SW 1271 (cell line): ENCODE measurements at places on chromosomes 7 and 10.

- no peak for DNase-seq
Measured at GRCh38 chr10:102702742-102703141, 11.5 kb downstream of the ARL3 start.

GRCh38 chr10:132516771-132517725 lies 20.5 kb upstream of the INPP5A start:
- DNase-seq = no peak

DNA sequence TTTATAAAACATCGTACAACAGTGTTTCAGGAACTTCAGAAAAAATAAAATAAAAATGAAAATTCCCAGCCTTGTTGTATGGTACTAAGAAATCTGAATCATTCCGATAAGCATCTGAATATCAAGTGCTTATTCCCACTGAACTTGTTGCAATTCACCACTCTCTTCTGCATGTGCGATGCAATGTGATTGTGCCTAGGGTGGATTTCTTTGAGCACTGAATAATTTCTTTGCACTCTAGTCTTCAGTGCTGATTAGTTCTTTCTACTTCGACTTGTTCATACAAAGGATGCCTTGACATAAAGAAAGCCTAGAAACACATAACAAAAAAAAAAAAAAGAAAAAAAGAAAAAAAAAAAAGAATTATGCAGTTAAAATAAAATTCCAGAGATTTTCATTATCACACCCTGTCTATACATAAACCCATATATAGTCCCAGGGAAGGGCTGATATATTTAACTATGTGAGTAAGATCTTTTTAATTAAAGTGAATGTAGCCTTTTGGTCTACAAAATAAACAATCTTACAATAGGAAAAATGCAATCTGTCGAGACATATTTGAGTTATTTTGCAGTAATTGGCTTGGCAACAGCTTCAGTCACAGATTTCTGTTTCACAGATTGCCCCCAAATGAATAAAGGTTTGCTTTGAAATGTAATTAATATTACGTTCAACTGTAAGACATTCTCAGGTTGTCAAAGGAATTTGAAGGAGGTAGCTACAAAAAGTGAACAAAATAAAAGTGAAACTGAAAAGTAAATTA lies 1118.9 kb upstream of the CELF2 start:
- no peak for DNase-seq

DNA sequence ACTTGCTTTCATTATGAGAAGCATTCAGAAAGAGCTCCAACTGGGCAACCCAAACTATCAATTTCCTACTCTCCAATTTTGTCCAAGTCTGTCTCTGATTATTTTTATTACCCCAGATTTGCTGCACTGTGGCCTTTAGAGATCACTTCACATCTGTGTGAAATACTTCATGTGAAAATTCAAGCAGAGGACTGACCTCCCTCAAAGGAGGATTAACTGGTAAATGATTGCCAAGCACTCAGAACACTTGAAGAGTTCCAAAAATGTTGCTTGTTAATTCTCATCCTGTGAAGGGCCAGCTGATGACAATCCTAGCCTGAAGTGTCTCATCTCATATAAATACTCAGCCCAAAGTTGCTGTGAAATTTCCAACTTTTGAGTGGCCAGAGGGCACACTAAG lies 182.8 kb upstream of the DGKB start:
- no peak for DNase-seq

DNA sequence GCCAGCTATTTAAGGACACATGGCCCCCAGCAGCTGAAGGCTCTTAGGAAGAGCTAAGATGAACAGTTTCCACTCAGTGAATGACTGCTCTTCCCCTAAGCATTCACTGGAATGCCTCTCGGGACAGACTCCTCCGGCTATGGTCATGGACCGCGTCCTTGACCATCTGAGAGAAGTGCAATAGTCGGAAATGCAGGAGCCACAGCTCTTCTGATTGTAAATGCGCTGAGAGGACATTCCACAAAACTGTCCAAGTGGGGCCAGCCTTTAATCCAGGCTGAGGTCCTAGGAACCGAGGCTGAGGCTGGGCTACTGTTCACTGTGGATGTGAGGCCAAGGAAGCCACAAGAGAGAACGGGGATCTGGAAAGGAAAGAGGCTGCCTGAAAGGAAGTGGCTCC lies 162.0 kb upstream of the TMEM72 start:
- DNase-seq = no peak

GRCh38 chr10:80602881-80603280 lies 65.2 kb downstream of the SH2D4B start:
- DNase-seq = no peak

- no peak for DNase-seq
Measured at GRCh38 chr7:88203401-88203800, 16.4 kb downstream of the SRI start.

- DNase-seq = no peak
Measured at GRCh38 chr7:104761892-104762291, 252.1 kb upstream of the KMT2E start.

DNA sequence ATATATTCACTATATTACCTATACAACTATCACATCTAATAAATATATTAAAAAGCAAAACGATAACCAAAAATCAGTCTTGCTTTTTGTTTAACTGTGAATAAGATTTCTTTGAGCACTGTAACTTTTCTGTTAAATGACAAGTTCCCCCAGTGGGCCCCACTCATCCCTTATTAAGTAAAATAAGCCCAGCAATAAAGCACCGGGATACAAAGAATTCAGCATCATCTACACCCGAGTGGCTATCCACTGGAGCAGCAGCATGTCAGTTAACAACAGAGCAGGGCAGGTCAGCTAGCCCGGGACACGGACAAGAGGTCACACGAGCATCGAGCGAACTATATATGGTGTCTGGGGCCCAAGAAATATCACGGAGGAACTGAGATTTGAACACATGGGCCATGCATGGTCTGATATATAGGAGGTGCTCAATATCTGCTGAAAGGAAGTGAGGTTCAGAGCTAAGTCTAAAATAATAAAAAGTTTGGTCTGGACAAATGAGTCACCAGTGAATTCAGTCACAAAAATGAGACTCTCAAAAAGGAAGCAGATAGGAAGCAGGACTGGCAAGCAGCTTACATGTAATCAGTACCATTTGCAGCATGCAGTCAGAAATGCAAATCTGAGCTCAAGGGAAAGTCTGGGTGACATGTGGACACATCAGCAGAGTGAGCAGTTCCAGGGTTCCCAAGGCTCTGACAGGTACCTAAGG lies 4.1 kb downstream of the ERCC6 start:
- DNase-seq = peak; percentile 18

DNA sequence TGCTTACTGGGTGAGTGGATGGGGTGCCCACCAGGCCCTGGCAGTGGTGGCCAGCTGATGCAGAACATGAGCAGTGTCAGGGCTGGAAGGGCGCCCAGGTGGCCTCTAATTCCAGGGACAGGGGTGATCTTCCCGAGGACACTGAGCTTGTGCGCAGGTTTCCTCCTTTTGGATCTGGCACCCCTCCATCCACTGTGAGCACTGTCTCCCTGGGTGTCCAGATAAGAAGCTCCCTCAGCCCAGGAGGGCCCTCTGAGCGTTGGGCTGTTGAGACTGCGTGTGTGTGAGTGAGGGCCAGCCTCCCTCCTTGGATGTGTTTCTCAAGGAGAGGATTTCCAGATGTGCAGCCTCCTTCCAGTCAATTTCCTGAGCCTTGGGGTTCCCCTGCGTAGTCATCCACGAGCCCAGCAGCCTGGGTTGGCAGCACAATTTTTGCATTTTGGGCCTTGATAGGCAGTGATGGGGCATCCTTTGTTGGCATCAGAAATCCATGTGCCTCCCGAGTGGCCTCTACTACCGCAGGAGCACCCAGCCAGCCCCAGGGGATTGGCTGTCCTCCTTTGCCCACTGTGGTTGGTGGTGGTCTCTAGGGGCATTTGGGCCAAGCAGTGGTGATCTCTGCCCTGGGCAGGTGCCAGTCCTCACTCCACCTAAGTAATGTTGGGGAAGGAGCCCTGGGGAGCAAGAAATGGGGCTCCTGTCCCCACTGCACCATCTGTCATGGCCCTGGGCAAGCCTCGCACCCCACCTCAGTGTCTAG lies 20.9 kb upstream of the BTBD16 start:
- DNase-seq = no peak

- no peak for DNase-seq
Measured at GRCh38 chr7:144885478-144885877, 49.6 kb upstream of the TPK1 start.

GRCh38 chr10:123906884-123907652 lies 15.5 kb upstream of the CPXM2 start:
- DNase-seq = no peak

GRCh38 chr7:91405092-91405788 lies 141.0 kb downstream of the FZD1 start:
- DNase-seq = no peak

DNA sequence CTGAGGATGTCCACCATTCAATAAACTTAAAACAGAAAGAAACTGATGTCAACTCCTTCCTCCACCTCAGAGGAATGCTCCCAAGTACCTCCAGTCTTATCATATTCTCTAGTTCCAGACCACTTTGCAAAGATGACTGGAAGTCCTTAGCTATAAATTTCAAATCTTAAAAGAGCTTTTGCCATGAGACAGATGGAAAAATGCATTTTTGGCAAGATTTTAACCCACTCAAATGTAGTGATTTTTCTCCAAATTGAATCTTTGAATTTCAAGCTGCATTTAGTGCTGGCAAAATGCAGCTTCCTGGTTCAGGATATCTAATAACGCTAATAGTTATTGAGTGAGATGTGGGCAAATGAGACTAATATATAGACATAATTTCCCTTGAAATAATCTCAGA lies 33.2 kb downstream of the DGKI start:
- no peak for DNase-seq

DNA sequence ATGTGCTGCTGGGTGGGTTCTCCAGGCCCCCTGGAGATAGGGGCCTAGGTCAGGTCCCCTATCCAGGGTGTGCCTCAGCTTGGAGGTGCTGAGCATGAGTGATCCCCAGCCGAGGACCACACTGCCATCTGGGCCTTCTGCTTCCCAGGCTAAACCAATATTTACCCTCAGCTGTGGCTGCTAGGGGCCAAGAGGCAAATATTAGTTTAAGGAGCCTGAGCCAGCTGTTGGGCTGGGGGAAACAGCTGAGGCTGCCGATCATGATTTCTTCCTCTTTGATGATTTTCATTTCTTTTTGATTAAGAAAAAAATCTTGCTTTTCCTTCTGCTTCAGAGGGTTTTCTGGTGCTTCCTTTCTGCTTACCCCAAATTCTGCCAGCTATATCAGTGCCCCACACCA lies 83.4 kb downstream of the NEURL1 start:
- DNase-seq = no peak

DNA sequence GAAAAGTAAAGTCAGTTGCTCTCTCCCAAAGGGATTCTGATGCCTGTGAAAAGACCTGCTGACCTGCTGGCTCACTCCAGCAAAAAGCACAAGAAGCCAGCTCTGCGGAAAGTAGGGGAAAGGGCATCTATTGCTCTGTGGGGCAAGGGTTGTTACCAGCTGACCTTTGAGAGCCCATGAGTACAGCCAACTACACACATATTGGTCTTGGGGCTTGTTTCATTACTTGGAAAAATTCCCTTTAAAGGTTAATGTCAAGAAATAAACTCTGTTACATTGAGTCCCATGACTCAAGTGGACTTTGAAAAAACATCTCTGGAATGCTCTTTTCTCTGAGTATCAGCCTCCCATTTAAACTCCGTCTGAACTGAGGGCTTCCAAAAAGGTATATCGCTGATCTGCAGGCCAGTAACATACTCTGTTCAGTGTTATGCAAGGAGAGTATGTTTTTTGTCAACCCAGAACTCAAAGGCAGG lies 53.2 kb downstream of the PANK1 start:
- no peak for DNase-seq

- no peak for DNase-seq
Measured at GRCh38 chr10:122419876-122420623, 34.4 kb upstream of the ARMS2 start.

GRCh38 chr10:1448252-1448930 lies 288.9 kb downstream of the ADARB2 start:
- no peak for DNase-seq

GRCh38 chr10:76405922-76406321 lies 974.5 kb downstream of the LRMDA start:
- DNase-seq = no peak

DNA sequence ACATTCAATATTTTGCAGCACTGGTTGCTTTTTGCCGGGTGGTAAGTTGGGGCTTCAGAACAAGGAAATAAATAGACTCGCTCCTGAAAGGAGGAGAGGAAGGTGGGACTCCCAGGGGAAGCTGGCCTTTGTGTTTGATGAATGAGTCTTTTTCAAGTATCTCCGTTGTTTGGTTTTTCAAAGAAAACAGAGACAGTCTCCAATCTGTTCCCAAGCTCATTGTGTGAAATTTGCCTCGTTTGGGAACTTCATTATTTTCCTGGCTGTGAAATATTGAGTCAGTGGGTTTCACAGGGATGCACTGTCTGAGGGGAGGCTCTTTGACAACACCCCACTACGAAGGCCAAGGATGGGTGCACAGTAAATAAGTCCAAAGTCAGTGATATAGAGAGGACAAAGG lies 38.7 kb upstream of the KIAA1217 start:
- no peak for DNase-seq
